Fibroblast of lung (primary cell): ENCODE measurements at places on chromosomes 6 and 20. TPM values are rescaled to one million over a fixed set of nuclear protein-coding genes. Genes with fewer than 3 reads are reported as not detected.

DNA sequence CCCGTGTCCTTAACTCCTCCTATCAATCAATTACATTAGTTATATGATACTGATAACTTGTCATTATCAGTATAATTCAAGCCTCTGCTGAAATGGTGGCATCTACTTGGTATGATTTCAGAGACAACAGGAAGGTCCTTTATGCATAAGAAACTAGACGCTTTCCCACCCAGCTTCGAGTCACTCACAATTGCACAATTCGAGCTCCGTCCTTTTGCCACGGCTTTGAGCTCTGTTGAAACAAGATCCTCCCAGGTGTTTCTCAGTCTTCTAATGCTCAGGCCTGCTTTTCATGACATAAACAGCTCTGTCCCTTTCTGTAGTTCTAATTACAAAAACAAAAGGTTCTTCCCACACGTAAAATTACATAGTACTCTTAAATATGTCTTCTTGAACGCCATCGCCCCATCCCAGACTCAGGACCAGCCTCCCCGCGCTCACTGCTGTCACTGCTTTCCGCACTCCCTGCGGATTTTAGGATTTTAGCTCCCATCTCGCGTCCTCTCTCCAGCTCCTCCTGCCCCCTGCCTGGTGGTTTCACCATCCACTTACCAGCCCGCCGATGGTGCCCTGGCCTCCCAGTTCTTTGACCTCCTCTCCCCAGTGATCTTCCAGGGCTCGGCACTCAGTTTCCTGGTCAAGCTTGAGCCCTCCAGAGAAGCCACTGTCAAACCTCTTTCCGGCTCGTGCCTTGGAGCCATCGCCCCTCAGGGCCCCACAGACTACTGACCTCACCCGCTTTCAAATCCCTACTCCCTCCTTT, 23.2 kb upstream of the PNPLA1 start:
- peak; percentile 18 for DNase-seq

The SMIM28 gene
- not detected in 2 replicates for total RNA-seq

The RUNX2 gene
- 2.1 and 4.5 TPM in 2 replicates for total RNA-seq

DNA sequence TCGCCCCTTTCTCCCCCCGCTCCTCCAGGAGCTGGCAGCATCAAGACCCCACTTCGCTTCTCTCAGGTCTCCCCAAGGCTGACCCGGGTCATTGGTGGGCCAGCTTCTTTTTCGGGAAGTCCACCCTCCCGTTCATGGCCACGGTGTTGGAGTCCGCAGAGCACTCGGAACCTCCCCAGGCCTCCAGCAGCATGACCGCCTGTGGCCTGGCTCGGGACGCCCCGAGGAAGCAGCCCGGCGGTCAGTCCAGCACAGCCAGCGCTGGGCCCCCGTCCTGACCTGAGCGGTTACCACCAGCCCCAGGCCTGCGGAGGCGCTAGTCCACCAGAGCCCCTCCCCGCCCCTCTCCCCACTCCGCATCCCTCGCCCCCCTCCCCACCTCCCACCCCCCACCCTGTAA, 1.0 kb downstream of the PPDPF start:
- no peak for DNase-seq

The TSPO2 gene
- not detected in 2 replicates for total RNA-seq

DNA sequence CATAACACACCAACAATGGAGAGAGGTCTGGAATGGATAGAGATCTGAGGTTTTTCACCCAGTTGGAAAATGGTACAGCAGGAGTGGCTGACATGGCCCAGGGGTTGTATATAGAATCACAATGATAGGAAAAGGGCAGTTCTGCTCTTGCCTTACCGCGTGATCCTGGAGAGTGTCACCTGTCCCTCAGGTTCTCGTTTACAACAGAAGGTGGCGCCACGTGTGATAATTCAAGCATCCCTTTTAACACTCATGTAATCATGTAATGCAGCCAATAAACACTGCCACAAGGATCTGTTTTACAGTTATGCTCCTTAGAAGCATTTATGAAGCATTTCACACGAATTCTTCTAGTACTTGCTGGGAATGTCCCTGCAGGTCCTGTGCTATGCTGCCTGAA, 12.9 kb upstream of the WFDC2 start:
- DNase-seq: no peak

DNA sequence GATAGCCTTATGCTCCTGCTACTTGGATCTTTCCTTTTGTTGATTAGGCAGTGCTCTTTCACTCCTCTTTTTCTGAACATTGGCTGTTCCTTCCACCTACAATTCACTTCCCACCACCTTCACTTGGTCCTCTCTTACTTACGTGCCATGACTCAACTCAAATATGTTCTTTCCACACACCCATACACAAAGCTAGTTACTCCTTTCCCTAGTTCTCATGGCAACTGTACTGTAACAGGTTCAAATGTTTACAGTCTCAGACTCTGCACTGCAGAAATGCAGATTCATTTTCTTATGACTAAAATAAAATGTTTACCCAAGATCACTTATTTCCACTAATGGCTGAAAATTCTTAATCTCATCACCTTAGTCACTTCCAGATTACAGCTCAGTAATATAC, 174.0 kb upstream of the TSHZ2 start:
- no peak for DNase-seq

The PRDM13 gene
- total RNA-seq: not detected in 2 replicates

DNA sequence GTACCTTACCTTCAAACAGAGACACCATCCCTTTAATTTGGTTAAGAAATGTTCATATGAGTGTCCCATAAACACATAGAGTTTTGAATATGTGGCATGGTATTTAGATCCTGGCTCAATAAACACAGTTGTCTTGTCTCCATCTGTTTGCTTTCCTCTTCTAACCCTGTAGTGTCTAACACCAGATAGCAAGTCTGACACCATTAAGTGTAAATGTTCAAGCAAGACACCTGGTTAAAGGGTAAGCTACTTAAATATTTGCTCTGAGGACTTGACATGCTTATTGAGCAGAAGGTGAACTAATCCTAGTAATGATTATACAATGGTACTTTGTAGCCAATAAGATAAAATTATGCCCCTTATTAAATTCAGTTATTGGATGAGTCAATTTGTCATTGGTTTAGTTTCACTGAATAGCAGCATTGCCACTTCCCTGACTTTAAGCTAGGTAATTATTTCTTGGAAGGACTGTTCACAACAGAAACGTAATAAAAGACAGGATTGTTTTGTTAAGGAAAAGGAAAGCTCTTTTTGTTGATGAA, 26.9 kb upstream of the GOPC start:
- no peak for DNase-seq

GRCh38 chr20:8722277-8722928, 346.5 kb upstream of the PLCB4 start:
- peak; percentile 66 for DNase-seq

The IL17F gene
- total RNA-seq: not detected in 2 replicates

GRCh38 chr20:33313686-33314314, 30.8 kb downstream of the BPIFB1 start:
- DNase-seq: no peak
